ENCODE measurements at places on chromosomes 7 and 10.

DNA sequence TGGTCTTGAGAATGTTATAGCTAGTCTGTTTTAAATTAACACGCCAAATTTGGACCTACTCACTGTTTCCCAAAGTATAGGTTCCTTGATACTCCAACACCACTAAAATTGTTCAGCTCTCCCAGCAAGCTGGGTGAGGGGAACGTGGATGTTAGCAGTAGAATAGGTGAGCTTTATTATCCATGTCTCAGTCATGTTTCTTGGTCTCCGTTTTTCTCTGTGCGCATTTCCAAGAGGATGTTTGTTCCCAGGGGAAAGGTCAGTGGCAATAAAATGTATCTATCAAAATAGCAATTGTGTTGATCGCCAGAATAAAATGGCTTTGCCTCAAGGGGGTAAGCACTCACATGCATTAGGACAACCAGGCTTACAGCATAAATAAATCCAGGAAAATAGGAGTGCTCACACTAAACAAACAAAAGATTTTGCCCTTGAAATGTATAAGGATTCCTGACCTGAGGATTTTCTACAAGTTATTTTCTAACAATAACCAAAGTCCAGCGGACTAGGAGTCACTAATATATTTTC lies 187.0 kb upstream of the C7orf33 start:
- no peak for DNase-seq

GRCh38 chr10:121519901-121520493 lies 78.2 kb downstream of the FGFR2 start:
- DNase-seq, result no peak

- DNase-seq, result no peak
These were observed 135.8 kb downstream of the RAMP3 start for GRCh38 chr7:45293295-45293942.

DNA sequence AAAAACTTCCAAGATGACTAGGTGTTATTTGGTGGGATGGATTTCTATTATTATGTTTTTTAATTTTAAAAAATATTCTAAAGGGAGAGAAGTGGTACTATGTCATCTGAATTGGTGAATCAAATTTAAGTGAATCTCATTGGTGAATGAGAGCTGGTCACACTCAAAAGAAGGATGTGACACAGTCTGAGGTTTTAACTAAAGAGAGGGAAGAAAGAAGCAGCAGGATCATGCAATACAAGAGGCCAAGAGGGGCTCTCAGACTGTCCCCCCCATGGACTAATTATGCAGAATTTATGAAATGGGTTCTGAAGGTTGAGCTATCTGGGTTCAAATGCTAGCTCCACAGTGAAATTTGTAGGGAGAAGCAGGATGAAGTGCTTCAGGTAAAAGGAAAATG lies 16.2 kb downstream of the MACC1 start:
- no peak for DNase-seq

DNA sequence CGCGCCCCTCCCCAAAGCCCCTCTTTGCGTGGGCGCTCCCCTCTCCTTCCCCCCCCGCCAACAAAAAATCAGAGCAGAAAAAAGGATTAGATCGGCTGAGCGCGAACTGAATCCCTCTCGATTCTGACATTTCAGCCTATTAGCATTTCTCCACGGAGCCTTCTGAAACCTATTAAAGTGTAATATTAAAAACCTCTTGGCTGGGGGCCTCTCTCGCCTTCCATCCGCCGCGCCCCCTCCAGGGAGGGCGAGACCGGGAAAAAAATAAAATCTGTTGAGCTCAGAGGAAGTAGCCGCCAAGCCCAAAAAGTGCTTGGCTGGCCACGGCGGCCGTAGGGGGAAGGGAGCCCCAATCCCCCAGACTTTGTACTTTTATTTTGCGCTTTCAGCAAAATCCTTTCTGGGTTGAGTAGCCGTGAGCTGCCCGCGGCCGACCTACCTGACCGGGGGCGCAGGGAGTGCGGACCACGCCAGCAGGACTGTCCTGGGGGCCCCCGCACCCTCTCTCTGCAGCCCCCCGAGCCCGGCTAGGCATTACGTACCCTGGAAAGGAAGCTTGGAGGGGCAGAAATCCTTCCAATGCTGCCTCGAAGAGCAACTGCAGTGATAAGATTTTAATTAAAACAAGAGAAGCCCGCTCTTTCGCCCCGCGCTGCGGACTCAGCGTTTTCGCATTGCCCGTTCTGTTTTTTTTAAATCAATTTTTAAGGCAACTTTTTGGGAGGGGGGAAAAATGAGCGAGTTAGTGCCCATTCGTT lies 1.3 kb upstream of the TNRC18 start:
- DNase-seq, result peak; percentile 44

DNA sequence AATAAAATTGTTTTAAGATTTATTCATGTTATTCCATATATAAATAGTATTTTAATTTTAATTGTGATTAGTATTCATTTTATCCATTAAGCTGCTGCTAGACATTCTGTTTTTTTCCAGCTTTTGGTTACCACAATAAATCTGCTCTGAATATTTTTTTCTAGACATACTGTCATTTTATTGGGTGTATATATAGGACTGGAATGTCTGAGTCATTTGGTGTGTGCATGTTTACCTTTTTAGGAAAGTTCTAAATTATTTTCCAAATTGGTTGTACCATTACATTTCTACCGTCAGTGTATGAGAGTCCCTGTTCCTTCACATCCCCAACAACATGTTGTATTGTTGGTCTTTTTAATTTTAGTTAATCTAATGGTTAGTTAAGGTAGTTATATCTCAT lies 1138.1 kb downstream of the REEP3 start:
- no peak for DNase-seq

GRCh38 chr7:30548845-30549244 lies 44.2 kb upstream of the GGCT start:
- peak; percentile 4 for DNase-seq
